Fibroblast of the aortic adventitia (primary cell): ENCODE measurements at places on chromosomes 7 and 10. TPM values are rescaled to one million over a fixed set of nuclear protein-coding genes. Genes with fewer than 3 reads are reported as not detected.

Gene POLL
- total RNA-seq = 11.1 and 16.8 TPM in 2 replicates

DNA sequence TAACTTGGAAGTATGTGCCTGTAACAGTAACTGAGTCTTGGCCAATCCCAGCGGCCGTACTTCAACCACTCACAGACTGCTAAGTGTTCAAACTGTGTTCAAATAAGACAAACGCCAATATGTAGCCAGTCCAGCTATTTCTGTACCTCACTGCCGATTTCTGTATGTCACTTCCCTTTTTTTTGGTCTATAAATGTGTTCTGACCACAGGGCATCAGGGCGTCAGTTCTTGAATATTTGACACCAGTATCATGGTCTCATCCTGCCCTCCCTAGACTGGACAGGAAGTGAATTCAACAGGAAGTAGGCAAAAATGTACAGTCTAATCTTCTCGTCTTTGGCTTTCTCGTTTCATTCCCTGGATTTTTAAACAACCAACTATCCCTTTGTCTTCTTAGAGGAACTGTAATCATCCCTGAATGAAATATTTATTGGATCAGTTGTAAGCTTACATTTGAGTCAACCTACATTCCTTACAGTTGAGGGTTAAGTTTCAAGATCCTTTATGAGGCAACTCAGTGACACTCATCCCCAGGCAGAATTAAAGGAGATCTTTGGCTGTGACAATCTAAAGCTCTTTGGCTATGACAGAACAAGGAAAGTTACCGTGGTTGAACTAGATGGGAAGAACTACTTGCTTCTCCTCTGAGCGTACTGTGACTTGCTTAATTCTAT lies 232.7 kb downstream of the NSUN6 start:
- no peak for DNase-seq

DNA sequence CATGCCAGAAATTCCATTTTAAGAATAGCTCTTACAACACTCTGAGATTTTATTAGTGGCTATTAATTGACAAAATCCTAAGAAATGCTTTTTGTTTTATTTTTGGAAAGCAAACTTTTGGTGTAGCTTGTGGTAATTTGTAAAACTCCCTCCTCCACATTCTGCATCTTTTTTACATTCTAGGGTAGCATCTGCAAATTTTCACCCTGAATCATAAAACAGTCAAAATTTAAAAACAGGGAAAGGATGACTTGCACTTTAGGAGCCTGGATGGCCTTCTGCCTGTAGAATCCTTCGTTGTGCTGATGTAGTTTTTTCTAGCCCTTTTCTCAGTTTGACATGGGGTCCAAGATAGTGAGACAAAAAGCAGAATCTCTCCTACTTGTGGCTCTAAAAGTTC lies 316.1 kb downstream of the ADRA2A start:
- no peak for DNase-seq

DNA sequence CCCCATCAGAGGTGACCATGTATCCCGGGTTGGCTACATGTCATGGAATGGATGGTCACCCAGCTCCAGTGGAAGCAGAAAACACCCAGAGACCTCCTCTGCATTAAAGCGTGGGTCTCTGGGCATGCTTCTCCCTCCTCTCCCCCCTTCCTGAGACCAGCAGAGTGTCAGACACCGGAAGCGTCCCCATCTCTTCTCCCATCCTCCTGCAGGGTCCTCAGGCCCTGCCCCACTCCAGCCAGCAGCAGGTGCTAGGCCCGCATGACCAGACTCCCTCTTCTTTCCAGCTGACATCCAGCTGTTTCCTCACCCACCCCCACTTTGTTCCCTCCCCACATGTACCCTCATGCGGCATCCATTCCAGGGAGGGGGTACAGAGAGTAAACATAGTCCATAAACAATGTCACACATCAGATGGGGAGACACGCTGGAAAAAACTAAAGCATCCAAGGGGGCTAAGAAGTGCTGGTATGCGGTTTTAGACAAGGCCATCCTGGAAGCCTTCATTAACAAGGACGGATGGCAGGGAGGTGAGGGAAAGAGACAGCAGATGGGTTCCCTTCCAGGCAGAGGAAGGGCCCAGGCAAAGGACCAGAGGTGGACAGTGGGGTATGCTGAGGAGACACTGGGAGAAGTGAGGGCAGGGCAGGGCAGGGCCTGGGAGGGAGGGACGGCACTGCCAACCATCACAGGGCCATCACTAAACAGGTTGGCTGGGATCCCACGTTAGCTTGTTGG lies 12.5 kb upstream of the SLC18A3 start:
- DNase-seq = no peak

DNA sequence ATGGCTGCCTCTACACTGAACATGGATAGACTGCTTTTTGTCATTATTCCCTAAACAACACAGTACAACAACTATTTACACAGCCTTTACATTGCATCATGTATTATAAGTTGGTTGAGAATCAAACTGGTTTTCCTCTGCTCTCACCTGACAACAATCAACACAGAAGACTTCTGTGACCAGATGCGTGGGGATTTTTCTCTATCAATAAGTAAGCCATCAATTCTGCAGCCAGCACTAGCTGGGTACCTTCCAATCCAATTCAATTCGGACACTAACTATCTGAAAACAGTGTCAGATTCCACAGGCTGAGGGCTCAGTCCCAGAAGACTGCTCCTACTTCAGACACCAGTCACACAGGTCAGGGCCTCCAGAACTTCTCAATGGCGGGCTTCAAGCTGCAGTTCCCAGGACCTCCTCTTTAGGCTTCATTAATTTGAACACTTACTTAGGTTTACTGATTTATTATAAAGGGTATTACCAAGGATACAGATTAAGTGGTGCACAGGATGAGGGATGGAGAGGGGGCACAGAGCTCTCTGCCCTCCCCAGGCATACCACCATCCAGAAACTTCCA lies 36.4 kb upstream of the ASL start:
- DNase-seq = no peak
